CD4-positive, alpha-beta memory T cell (primary cell): ENCODE measurements at places on chromosomes 1 and 21.
A peak's percentile ranks its signal among the peaks of the same experiment; 100 is the strongest.

GRCh38 chr1:92410706-92411105 lies 76.0 kb downstream of the GFI1 start:
- DNase-seq = peak; percentile 22

DNA sequence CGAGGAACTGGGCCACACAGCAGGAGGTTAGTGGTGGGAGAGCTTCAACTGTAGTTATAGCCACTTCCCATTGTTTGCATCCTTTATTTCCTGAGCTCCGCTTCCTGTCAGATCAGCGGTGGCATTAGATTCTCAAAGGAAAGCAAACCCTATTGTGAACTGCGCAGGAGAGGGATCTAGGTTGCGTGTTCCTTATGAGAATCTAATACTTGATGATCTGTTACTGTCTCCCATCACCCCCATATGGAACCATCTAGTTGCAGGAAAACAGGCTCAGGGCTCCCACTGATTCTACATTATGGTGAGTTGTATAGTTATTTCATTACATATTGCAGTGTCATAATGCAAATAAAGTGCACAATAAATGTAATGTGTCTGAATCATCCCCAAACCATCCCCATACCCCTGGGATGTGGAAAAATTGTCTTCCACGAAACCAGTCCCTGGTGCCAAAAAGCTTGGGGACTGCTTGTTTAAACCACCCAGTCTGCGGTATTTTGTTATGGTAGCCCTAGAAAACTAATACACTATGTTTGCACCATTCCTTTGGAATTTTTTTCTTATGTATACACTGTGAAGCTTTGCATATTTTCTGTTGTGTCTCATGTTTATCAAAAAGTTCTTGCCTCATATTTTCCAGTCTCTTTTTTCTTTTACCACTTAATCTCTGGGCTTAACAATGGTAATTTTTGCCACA lies 136.6 kb upstream of the IVNS1ABP start:
- no peak for DNase-seq

DNA sequence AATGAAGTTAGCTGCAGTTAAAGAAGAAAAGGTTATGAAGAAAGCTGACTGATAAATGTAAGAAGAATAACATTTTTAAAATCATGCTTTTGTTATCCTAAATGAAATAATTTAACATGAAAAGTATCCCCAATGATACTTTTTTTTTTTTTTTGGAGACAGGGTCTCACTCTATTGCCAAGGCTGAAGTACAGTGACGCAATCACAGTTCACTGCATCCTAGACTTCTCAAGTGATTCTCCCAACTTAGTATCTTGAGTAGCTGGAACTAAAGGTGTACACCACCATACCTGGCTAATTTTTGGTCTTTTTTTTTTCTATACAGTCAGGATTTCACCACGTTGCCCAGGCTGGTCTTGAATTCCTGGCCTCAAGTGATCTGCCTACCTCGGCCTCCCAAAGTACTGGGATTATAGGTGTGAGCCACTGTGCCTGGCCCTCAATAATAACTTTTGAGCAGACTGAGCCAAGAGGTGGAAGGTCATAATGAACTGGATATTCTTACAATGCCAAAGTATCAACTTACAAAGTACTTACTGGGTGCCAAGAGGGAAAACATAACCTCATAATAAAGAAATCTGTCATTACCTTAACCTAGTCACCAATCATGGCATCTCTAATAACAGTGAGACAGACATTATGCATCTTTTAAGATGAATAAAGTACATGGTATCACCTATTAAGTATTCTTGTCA lies 94.5 kb downstream of the EVI5 start:
- no peak for DNase-seq

DNA sequence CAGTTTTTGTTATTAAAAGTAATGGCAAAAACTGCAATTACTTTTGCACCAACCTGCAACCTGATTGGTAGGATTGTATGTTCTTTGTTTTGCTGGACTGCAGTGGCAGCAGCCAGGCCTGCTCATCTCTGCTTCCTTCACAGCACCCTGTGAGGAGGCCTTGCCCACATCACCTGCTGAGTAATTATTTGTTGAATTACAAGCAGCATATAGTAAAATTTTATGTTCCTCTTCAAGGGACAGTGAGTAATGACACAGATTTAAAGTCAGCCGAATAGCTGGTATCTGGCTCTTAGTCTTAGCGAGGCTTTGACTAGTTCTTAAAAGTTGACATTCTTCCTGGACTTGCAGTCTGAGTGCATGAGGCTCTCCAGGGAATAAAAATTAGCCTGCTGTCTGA lies 435.1 kb downstream of the PRDM2 start:
- no peak for DNase-seq

DNA sequence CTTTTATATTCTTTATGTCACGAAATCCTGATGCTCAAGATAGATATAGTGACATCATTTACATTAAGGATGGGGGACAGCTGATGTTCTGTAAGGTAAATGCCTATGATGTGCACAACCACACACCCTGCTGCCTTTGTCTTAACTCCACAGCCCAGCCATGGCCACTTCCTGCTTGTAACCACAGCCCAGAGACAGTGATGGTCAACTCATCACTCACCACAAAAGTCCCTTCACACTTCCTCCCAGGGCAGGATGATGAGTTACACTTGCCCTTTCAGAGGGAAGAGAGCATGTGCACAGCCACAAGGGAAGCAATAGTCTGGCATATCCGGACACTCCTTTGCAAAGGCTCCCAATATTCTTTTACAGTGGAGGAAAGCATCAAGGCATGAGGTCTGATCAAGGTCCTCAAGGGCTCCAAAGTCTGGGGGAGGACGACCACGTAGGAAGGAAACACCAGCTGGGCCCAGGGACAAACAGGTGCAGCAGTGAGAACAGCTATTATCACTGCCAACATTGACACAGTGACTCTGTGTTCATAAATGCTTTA lies 53.8 kb downstream of the PLPP3 start:
- no peak for DNase-seq

DNA sequence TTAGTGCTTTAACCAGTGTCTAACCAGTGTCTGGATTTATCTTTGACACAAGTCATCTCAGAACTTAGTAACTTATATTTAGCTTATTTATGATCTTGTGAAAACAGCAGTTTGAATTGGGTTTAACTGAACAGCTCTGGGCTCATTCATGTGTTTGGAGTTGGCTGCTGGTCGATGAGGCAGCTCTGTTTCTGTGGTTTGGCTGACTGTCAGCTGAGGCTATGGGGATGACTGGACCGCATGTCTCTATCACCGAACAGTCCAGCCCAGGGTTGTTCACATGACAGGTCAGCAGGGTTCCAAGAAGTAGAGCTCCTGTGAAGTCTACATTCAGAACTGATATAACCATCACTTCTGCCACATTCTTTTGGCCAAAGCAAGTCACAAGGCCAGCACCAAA lies 29.1 kb upstream of the C21orf91 start:
- DNase-seq = no peak

DNA sequence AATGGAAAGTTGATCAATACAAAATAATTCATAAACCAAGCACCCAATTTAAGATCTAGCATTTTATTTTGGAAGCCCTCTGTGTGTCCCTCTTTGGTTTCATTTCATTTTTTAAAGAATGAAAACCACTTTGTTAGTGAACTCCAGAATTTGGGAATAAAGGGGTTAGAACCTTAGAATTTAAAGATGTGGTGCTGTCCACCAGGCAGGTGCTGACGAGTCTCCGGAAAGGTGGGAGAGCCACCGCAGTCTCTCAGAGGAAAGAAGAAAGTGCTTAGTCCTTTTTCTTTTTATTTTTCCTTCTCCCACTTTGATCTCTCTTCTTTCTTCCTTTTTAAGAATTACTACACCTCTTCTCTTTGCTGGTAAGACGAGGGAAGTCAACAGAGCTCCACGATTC lies 20.5 kb upstream of the HIVEP3 start:
- no peak for DNase-seq

DNA sequence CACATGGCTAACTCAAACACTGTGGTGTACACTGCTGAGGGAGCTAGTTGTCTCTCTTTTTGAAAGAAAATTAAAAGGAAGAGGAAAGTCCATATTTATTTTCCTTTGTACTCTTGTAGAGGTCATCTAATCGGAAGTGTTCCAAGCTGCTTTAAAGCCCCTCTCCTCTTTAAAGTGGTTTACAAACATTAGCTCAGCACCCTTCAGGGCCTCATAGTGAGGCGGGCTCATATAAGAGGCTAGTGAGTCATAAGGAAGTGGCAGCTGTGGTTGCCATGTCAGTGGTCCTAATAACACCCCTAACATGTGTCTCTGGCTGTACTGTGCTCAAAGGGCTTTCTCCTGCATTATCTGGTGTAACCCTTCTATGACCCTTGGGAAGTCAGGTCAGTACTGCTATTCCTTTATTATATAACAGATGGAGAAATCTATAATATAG lies 104.4 kb upstream of the SERBP1 start:
- no peak for DNase-seq

- DNase-seq = no peak
Observed at GRCh38 chr1:160149233-160149632, 2.2 kb upstream of the ATP1A4 start.

DNA sequence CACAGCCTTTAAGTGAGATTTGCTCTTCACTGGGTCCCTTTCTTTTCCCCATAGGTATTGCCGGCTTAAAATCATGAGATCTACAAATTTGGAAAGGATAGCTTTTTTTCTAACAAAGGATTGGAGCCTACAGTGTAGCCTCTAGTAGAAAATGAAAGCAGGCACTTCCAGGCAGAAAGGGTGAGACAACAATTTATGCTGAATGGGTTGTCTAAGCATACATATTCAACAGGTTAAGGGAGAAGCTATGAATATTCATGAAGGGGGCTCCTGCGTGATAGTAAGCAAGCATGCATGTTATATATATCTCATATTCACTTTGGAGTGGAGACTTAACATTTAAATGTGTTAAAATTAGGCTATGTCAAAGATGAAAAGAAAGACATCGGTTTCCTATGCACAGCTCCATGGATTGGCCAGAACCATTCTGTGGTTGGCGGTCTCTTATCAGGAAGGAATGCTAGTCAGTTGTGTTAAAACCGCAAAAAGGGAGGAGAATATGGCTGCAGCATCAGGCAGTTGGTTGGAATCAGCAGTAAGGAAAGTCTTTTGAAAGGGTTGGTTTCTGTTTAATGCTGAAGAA lies 66.0 kb downstream of the VCAM1 start:
- no peak for DNase-seq

DNA sequence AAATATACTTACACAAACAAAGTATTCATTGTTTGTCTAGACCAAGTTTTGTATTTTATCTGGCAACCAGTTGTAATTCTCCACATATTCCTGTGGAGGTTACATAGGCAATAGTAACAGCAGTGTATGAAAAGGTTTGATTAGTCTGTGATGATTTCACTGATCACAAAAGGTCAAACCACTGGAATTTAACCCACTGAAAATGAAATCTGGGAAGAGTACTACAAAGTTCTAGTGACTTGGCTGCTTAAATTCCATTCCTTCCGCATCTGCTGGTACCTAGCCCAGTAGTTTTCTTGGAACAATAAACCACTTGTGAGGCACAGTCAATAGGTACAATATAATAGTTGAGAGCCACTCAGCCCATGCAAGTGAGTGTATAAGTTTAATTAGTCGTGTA lies 205.4 kb downstream of the NFIA start:
- DNase-seq = no peak

GRCh38 chr1:217734973-217735372 lies 103.8 kb downstream of the SPATA17 start:
- no peak for DNase-seq

- peak; percentile 64 for DNase-seq
Observed at GRCh38 chr1:84853741-84854721, 39.0 kb downstream of the LPAR3 start.

DNA sequence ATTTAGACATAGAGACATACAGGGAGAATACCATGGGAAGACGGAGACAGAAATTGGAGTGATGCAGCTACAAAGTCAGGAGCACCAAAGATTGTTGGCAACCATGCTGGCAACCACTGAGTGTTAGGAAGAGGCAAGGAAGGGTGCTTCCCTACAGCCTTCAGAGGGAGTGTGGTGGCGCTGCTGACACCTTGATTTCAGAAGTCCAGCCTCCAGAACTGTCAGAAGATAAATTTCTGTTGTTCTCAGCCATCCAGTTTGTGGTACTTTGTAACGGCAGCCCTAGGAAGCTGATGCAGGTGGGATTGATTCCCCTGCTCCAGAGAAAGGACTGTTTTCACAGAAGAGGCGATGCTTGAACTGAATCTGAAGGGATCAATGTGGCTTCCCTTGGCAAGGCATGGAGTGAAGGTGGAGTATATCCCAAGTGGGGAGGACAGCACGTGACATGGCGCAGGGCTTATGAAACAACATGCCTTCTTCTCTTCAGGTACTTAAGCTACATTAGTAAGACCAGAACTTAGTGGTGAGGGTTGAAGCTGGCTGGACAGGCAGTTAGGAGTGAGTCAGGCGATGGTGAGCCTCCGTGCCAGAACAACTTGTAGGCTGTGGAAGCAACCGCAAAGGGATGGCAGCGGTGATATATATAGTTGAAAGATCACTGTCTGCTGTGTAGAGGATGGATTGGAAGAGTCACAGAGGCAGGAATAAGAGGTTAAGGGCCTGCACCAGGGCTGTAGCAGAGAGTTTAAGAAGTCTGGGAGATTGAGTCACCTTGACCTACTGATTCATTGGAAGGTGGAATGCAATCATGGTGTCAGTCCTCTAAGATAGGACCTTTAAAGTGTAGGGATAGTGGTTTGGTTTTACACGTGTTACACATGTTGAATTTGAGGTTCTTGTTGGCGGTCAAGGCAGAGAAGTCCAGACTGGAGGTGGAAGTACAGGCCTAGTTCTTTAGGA lies 2.1 kb downstream of the LEPR start:
- DNase-seq = no peak

DNA sequence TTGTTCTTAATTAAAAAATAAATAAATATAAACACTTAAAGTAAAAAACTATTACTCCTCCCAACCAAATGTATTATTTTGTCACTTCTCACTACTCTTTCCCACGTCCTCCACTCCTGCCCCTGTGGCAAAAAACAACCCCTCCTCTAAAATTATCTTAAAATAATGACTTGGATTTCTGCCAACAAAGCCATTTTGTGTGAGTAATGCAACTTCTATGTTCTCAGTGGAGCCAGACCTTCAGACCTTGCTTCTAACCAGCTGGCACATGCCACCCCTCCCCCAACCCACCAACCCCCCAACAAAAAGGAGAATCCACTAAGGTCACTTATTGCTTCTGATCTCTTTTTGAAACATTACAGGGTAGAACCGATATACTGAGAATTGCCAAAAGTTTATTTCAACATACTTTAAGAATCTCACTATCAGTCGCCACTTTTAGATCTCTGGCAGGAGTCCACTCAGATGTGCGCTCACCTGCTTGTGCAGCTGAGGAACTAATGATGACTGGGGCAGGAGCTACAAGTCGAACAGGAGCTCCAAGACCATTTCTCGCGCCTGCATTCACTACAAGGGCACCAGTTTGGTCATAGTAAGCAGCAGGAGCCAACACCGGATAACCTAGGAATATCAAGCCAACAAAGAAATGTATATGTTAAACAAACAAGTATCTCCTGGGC lies 58.3 kb upstream of the SDC3 start:
- no peak for DNase-seq
